ENCODE measurements at places on chromosomes 3 and 15. TPM values are rescaled to one million over a fixed set of nuclear protein-coding genes. Genes with fewer than 3 reads are reported as not detected.

Gene SAMMSON
- not detected for total RNA-seq

- DNase-seq: no peak
Observed at GRCh38 chr3:27253831-27254230, 115.4 kb downstream of the NEK10 start.

DNA sequence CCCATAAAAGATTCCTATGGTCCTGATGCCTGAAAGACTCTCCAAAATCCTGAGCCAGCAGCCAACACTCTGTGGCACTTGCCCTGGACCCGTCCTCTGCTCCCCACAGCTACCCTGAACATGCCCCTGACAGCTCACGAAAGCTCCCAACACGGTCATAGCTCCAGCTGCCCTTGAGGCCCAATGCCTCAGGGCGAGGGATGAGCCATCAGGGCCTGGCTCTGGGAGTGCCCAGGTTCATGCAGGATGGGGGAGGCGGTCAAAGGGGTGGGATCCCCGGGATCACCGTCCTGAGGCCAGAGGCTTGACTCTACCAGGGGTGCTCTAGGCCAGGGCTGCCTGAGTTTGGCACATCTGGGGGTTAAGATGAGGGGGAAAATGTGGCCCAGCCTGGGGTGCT lies 72.7 kb upstream of the RPL32 start:
- DNase-seq: no peak

DNA sequence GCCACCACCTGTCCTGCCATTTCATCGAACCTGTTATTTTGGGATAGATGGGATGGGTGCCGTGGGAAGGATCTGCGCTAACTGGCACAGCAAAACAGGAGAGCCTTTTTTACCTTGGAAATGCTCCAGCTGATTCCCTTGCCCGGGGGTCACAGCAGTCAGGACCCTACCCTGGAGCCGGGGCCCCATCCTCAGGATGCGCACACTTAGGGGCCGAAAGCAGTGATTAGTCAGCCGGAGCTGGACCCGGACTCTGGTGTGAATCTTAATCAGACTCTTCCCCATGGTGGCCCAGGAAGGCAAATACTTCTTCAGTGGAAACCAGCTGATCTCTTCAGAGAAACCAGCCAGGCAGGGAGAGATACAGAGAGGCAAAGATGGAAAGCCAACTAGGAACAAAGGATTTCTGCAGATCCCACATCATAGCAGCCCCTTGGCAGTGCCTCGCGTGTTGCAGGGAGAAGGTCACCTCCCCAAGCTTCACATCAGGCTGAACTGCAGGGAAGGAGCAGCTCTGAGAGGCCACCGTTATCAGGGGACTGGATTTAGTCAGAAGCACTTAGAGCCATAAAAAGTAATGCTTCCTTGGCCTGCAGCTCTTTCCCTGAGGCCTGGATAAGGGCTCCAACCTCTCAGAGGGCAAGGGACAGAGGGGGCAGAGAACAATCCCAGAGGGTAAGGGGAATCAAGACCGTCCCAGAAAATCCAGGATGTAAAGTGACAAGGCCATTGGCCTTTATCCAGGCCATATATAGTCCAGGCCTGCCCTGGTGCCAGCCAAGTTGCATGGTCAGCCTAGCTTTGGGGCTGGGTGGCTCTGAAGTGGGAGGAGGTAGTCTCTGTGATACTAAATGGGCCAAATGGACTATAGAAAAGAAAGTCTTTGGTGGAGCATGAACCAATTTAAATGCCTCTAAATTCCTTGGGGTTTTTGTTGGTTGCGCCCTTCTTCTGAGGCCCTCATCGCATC lies 52.9 kb downstream of the WDR76 start:
- no peak for DNase-seq

GRCh38 chr3:160126051-160126450 lies 99.2 kb upstream of the C3orf80 start:
- no peak for DNase-seq

DNA sequence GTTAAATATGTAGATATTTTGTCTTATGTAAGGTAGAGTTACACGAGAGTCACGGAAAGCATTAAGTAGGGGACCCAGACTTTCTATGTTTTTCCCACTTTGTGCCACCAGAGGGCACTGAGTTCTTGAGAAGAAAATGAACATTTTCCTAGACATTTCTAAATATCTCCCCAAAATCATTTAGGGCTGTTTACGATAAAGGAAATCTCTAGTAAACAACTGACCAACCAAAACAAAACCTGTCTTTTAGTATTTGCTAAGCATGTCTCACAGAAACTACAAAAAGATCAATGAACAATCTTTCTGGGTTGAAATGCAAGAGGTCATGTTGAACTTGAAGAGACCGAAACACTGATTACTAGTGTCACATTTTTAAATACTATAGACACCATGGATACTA lies 16.1 kb downstream of the POU1F1 start:
- no peak for DNase-seq

Measured in esophagus squamous epithelium (tissue), 5 donors.